ENCODE measurements at places on chromosomes 2 and 18.

DNA sequence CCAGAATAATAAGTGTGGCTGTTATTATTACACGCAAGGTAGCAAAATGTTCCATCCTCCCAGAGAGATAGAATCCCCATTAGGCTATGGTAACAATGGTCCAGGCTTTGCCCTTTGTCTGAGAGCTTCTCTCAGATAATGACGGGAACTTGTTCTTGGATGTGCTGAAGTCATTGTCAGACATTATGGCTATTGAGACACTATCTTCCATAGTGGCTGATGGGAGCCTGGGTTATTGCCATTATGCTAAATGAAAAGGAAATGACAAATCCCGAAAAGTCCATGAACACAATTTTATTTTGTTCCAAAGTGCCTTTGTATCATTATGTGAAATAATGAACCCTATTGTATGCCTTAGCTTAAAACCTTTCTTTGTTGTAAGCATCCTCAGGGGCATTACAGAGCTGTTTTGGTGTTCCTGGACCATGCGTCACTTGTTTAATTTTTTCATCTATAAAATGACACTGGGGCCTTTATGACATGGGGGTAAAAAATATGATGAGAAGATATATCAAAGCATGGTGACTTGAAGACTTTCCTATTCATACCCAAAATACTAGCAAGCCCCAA lies 218.5 kb downstream of the KCNS3 start:
- no peak for DNase-seq

DNA sequence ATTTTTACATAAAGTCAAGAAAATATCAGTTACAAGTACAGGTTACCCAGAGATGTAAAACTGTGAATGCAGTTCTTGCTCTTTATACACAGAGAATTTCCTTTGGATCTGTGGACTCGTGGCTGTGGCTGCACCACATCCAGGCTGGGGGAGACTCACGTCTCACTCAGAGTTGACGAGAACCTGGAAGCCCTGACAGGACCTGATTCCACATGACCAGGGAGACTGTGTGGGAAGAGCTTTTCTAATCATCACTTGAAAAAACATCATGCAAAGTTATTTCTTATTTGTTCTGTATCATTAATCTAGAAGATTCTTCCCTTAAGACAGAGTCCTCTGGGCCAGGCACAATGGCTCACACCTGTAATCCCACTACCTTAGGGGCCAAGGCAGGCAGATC lies 1159.0 kb downstream of the RPIA start:
- DNase-seq: no peak

DNA sequence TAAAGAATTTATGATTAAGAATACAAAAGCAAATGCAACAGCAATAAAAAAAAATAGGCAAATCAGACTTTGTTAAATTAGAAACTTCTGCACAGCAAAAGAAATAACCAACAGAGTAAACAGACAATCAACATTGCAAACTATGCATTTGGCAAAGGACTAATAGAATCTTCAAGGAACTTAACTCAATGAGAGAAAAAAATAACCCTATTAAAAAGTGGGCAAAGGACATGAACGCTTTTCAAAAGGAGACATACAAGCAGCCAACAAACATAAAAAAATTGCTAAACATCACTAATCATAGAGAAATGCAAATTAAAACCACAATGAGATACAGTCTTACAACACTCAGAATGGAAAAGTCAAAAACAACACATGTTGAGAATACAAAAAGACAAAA lies 166.0 kb upstream of the DSEL start:
- no peak for DNase-seq

DNA sequence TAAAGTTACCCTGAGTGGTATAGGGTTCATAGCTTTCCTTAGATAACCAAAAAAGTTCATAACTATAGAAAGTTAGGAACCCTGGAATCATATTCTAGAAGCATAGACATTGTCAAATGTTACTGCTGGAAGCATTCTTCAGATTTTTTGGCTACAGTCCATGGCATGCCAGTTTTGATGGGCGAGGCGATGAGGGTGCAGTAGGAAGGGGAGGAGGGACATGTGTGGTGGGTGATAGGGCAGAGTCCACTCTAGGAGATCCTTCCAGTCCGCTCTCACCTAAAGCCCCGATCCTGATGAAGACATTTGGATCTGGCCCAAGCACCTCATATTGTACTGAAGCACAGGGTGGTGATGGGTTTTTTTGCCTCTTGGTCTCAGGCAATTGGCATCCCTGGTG lies 91.8 kb downstream of the HRH4 start:
- DNase-seq: no peak

DNA sequence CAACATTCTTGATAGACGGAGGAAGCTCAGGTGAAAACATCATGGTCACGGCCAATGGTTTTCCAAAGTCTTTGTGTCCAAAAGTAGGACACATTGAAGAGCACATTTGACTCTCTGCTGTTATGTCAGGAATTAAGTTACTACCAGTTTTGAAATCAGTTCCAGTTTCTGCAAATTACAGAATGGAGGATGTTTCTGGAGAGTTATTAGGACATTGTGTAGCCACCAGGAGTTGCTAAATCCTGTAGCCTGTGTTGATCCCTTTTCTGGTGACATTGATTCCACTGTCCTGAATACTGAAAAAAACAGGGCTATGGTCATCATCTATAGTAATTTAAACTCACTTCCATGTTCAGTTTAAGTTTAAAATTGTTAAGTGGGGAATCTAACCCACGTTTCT lies 15.3 kb downstream of the UPP2 start:
- DNase-seq: no peak

DNA sequence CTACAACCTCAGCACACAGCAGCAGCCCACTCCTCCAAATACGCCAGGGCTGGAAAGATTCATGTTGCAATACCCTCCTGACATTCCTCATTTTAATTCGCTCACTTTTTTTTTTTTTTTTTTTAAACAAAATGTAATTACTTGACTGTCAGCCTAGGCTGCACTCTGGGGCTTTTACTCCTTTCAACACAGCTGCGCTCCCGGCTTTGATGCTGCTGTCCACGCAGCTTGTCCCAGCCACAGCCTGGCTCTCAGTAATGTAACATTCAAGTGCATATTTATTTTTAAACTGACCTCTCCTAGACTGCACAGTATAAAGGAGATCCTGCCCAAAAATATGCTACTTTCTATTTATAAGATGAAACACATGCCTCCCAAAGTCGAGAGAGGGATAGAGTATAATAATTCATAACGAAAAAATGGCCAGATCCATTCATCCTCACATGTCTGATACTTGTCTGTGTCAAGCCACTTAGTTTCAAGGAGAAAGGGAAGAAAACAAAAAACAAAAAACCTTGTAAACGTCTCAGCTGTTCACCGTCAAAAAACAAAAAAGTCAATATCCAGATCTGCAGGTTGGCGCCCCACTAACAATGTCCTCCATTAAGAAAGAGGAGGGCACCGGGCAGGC lies 949 bp downstream of the CDC42EP3 start:
- no peak for DNase-seq

GRCh38 chr18:57970356-57971095 lies 73.5 kb upstream of the NEDD4L start:
- DNase-seq: peak; percentile 19

DNA sequence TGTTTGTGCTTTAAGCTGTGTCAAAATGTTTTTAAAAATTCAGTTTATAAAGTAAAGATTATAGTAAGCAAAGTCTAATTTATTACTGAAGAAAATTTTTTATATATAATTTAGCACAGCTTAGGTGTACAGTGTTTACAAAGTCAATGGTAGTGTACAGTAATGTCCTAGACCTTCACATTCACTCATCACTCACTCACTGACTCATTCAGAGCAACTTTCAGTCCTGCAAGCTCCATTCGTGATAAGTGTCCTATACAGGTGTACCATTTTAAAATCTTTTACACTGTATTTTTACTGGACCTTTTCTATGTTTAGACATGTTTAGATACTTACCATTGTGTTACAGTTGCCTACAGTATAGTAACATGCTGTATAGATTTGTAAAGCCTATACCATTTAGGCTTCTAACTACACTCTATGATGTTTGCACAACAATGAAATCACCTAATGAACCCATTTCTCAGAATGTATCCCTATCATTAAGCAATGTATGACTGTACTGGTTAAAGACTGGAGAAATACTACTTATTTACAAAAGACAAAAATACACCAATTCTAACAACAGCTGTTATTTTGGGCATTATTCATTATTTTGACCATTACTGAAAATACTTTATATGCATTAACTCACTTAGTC lies 95.1 kb downstream of the STRN start:
- DNase-seq: no peak

- DNase-seq: no peak
These were observed 188.4 kb upstream of the GYPC start for GRCh38 chr2:126467367-126468054.

GRCh38 chr18:10916865-10917264 lies 232.5 kb downstream of the PIEZO2 start:
- no peak for DNase-seq

DNA sequence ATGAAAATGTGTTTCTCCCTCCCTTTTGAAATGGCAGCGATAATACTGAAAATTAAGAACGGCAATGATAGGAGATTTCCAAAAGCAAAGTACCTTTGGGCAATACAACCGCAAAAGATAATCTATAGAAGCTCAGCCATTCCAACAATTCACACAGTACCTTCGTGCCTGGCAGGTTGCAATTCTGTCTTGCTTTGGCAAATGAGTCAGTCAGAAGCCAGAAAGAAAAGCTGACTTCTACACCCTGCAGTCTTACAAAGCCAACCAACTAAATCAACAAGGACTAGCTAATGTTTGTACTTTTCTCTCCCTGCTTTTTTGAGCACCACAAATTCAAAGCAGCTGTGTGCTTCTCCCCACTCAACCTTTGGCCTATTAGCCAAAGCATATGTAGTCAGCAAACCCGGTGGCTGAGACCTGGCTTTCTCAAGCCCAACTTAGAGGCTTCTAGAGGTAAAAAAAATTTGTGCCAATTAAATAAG lies 25.7 kb upstream of the ID2 start:
- DNase-seq: no peak

GRCh38 chr2:37713258-37713700 lies 41.8 kb upstream of the CDC42EP3 start:
- DNase-seq: peak; percentile 17

GRCh38 chr2:883260-883802 lies 67.3 kb upstream of the SNTG2 start:
- no peak for DNase-seq

DNA sequence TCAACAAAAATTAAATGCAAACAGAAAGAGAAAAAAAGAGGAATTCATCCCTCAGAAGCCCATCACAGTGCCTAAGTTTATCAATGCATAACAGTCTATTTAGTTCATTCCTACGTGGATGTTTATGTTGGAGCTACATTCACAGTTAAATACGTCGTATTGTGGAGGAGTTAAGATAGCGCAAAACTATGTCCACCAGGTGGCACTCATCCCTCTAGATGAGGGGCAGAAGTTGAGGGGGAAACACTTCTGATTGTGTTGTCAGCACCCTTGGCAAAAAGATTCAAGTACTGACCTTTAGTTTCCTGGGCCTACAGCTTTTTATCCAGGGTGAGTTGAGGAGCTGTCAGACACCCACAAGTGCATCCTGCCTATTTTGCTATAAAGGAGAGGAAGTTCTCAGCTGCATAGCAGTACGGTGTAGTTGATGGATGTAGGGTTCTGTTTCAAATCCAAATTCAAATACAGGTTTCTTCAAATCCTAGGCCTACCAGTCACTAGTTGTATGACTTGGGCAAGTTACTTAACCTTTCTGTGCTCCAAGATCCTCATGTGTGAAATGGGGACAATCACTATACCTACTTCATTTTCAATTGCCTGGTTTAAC lies 26.8 kb upstream of the MYO1B start:
- DNase-seq: peak; percentile 78

DNA sequence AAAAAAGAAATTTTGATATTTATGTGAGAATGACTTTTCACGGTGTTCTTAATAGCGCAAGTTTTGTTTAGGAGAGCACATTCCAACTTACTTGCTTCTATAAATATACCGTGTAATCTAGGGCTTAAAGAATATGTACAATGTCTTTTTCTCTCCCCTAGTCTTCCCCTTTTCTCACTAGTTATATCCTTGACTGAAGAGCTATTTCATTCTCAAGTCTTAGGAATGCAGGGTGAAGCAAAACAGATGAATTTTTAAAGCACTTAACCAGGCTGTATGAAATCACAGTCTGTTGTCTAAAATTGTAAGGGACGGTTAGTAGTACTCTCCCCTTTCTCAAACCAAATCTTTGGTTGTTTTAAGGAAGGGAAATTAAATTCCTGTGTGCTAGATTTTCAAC lies 29.6 kb upstream of the SLC30A6 start:
- no peak for DNase-seq

- no peak for DNase-seq
These were observed 701.9 kb upstream of the RAB6C start for GRCh38 chr2:129277585-129277981.

GRCh38 chr2:230694241-230694640 lies 18.4 kb upstream of the CAB39 start:
- DNase-seq: no peak

- DNase-seq: no peak
These were observed 101.9 kb downstream of the ACTR2 start for GRCh38 chr2:65329525-65329924.

DNA sequence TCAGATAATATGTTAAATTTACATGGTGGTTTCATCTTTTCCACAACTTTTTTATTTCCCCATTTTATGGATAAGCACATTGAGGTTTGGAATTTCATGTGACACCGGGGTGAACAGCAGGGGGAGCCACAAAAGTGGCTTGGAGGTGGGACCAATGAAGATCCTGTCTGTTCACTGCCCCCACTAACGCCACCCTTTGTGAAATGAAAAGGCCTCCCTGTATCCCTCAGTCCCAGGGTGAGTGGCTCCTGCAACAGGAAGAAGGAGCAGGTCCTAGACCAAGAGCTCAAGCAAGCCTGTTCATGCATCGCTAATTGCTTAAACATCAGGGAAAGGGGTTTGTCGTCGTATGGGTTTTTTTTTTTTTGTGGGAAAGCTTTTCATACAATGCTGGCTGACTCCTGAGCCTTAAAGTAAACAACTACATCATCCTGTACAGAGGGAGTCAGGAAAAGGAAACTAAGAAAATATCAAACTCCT lies 267.8 kb upstream of the EPAS1 start:
- no peak for DNase-seq

DNA sequence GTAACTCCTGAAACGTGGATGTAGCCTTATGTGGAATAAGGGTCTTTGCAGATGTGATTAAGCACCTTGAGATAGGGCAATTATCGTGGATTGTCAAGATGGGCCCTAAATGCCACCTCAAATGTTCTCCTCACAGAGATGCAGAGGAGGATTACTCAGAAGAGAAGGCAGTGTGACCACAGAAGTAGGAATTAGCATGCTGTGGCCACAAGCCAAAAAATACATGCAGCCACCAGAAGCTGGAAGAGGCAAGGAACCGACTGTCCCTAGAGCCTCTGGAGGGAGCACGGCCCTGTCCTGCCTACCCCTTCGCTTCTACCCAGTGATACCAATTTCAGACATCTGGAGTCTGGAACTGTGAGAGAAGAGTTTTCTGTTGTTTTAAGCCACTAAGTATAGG lies 47.3 kb upstream of the MGAT5 start:
- no peak for DNase-seq

DNA sequence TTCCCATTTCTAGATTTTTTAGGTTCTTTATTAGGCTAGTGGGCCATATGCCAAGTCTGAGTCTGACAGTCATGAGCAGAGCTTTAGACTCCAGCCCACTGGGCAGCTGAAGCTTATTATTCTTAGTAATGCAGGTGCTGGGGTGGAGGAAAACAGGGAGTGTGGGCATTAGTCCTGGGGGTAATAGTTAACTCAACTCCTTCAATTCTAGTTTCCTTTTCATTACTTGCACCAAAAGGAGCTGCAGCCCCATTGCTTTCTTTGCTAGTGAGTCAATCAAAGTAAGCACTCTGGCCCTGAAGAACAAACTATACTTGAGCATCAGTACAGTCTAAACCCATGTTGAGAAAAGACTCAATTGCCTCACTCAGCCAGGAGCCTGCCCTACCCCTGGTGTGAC lies 35.5 kb downstream of the ICOS start:
- DNase-seq: no peak
